ENCODE measurements at places on chromosomes 6 and 20. TPM values are rescaled to one million over a fixed set of nuclear protein-coding genes. Genes with fewer than 3 reads are reported as not detected.

- no peak for DNase-seq
Observed at GRCh38 chr20:10313701-10314100, 95.1 kb downstream of the SNAP25 start.

KIZ gene
- total RNA-seq, result 15.1 TPM

LST1 gene
- 9.4 TPM for total RNA-seq

- DNase-seq, result peak; percentile 29
Observed at GRCh38 chr6:153312634-153313033, 181.6 kb upstream of the RGS17 start.

DNA sequence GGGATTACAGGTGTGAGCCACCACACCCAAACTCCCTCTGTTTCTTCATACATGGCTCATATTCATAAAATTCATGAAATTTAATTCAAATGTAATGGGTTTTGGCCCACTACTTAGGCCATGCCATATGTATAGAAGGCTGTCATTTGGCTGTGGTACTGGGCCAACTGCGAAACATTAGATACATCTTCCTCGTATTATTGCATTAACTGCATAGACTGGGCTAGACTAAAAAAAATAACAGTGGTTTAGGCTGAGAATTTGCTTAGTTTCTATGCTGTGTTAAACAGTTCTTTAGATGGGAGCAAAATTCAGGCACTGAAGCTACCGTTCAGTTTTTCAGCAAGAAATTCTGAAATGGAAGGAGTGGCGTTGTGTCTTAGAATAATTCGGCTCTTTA, 133.6 kb downstream of the DOK5 start:
- no peak for DNase-seq

MUC22 gene
- total RNA-seq, result 0.06 TPM

TSBP1 gene
- total RNA-seq, result not detected

DNA sequence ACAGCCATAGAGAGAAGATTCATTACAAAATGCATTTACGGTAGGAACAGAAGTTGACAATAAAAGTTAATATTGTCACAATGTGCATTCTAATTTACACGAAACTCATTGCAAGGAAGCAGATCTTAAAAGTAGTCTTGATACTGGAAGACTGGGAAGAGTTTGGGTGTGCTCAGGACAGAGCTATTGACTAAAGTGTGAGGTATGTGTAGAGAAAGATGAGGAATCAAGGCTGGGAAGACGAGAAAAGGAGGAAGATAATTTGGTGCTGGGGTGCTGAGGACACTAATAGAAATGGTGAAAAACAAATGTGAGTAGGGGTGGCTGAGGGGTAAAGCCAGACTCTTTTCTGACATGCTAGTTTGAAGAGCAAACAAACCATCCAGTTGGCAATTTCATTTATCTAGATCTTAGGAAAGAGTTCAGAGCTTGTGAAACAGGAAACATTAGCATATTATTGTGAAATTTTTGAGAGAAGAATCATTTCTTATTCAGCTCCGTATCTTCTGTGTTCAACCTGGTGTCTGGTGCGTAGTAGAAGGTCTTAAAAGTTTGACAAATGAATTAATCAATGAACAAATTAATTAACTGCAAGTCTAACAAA, 72.7 kb downstream of the ELOVL4 start:
- no peak for DNase-seq

GRCh38 chr6:34671367-34671766, 25.2 kb downstream of the ILRUN start:
- no peak for DNase-seq

- no peak for DNase-seq
Observed at GRCh38 chr6:85912582-85912981, 269.9 kb upstream of the SYNCRIP start.

TBX18 gene
- 10.1 TPM for total RNA-seq

GRCh38 chr6:160972111-160972510, 19.5 kb upstream of the MAP3K4 start:
- no peak for DNase-seq

RNF8 gene
- total RNA-seq, result 18.1 TPM
